ENCODE measurements at places on chromosomes 1 and 21.

DNA sequence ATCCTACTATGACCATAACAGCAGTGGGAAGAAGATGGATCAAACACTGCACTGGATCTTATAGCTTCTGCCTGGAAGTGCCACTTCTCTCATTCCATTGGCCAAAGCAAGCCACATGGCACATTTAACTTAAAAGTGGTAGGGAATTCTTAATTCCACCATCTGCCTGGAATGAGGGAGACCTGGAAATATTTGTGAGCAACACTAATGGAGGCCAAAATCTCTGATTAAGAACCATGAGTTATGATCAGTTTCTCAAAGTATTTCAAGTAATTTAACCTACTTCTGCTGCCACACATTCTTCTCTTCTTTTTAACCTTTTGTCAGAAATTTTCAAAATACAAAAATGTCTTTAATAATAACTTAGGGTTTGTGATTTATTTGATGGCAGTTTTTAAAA, 154.0 kb upstream of the C1orf87 start:
- DNase-seq = no peak

DNA sequence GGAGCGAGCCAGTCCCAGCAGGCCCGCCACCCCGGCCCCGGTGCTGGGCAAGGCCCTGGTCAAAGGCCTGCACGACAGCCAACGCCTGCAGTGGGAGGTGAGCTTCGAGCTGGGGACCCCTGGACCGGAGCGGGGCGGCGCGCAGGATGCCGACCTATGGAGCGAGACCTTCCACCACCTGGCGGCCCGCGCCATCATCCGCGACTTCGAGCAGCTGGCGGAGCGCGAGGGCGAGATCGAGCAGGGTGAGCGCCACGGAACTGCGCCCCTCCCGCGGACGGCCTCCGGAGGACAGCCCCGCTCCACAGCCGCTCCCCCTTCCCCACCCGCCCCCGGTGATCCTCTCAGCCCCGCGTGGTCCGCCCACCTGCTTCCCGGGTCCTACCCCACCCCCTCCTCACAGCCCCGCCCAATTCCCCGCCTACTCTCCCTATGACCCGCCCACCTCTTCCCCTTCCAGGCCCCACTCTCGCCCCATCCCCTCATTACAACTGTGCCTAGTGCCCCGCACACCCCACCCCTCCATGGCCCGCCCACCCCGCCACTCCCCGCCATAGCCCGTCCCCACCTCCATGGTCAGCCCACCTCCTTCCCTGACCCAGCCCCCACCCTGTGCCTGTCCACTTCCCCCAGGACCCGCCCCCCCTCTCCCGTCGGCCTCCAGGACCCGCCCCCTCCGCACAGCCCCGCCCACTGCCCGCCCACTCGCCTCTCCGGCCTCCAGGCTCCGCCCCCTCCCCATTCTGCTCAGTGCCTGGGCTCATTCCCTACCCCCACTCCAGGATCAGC, 52.7 kb downstream of the VWA5B1 start:
- DNase-seq = no peak

GRCh38 chr1:159752135-159752580, 28.6 kb upstream of the DUSP23 start:
- no peak for DNase-seq

DNA sequence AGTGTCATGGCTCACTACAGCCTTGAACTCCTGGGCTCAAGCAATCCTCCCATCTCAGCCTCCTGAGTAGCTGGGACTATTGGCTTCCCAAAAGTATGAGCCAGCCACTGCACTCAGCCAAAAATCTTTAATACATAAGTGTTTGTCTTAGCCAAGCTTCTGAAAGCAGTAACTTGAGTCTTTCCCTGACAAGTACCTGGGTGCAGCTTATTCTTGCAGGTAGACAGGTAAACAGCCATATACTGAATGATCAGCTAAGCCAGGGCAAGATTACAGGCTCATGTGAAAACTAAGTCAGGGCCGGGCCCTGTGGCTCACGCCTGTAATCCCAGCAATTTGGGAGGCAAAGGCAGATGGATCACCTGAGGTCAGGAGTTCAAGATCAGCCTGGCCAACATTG, 7.8 kb downstream of the MEAF6 start:
- DNase-seq = no peak

- DNase-seq = no peak
Observed at GRCh38 chr1:10257851-10258250, 47.5 kb downstream of the KIF1B start.

GRCh38 chr21:24025101-24025500, 1582.2 kb downstream of the MRPL39 start:
- DNase-seq = no peak

DNA sequence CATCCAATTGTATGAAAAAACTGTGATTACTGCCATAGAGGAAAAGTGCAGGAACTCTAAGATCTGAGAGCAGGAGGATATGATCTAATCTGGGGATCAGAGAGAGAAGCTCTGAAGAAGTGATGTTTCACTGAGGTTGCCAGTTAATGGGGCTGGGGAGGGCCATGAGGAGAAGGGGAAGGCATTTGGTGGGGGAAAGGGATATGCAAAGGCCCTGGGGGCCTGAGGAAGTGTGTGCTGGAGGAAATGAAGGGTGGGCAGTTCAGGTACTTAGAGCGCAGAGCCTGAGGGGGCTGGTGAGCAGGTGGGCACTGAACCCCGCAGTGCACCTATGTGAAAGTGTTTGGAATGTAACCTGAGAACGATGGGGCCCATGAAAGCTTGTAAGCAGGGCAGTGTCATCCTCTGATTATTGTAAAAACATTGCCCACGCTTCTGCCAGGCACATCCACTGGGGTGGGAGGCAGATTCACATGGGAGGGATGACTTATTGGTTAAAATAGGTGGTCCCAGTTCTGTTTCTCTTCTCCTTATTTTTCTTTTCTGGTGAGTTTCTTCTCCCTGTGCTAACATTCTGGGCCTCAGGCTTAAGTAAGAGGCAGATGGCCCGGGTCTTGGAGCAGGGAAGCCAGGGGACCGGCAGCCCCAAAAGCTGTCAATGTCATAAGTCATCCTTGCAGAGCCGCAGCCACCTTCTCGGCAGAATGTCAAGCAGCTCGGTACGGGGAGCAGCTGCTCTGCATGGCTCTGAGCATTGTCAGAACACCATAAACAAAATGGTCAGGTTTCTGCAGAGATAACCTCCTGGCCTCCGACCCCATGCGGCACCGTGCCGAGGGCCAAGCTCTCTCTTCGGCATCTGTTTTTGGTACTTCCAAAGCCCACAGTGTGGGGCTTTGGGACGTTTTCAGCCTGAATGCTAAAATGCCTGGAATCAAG, 492.0 kb upstream of the VAMP3 start:
- no peak for DNase-seq

Measured in stimulated activated CD4-positive, alpha-beta T cell treated with anti-CD3 and anti-CD28 coated beads, Interleukin-4, amount 100 ng/mL, for 48 hours (primary cell).